ENCODE measurements at places on chromosomes 3 and 15. TPM values are rescaled to one million over a fixed set of nuclear protein-coding genes. Genes with fewer than 3 reads are reported as not detected.

Gene GABRB3
- total RNA-seq: not detected

Gene MYZAP
- total RNA-seq: 0.11 TPM

Gene SLC15A2
- 0.53 TPM for total RNA-seq

Gene TTLL3
- total RNA-seq: 47.5 TPM

Gene OCA2
- not detected for total RNA-seq

Gene SKIC8
- total RNA-seq: 52.6 TPM

Gene FAM81A
- 0.57 TPM for total RNA-seq

Gene EIF1B
- total RNA-seq: 35.1 TPM

Gene TFG
- 61.4 TPM for total RNA-seq

Gene P2RY13
- not detected for total RNA-seq

Gene CYP1A2
- not detected for total RNA-seq

Gene MYO5A
- 22.5 TPM for total RNA-seq

Gene RHCG
- not detected for total RNA-seq

Gene LRTM1
- total RNA-seq: not detected

Gene SLITRK3
- total RNA-seq: not detected

Gene SNUPN
- total RNA-seq: 37.4 TPM

Gene TXNRD3
- total RNA-seq: 3.5 TPM

Gene C3orf70
- total RNA-seq: not detected

GRCh38 chr3:125695688-125696087 is 100.4 kb upstream of the OSBPL11 start:
- DNase-seq: no peak

GRCh38 chr3:140717921-140718320 is 40.1 kb downstream of the TRIM42 start:
- DNase-seq: no peak

DNA sequence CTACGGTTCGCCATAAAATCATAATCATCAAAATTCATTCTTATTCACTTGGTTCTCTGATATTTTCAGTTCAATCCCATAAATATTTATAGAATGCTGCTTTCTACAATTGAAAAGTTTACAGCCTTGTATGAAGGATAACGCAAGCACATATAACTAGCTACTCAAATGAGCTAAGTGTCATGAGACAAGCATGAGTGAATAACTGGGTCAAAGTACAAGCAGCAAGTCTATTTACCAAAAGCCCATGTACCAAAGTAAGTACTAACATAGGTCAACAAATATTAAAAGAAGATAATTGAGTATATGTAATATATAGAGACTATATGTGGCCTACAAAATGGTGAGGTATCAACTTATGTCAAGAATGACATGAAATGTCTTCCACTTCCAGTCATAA is 596.6 kb downstream of the GBE1 start:
- DNase-seq: no peak

GRCh38 chr15:73844356-73844755 is 29.0 kb upstream of the TBC1D21 start:
- DNase-seq: no peak

DNA sequence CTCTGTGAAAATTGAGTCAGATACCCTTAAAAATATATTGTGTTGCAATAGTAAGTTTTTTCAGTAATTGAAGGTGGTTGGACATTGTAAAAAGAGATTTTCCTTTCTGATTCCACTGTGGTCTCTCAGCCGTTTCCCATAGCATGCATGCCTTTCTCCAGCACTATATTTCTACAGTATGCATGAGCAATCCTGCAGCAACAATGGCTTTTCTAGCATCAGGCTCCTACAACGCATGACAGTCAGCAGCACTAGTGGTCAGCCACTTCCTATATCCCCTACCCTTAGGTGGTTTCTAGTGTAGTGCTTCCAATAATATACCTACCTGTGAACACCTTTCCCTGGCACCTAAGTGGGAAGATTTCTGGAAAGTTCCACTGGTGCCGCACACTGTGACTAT is 55.4 kb upstream of the SNRPN start:
- DNase-seq: no peak

GRCh38 chr15:72156928-72157327 is 38.7 kb downstream of the SENP8 start:
- DNase-seq: no peak

GRCh38 chr3:64083575-64083974 is 60.3 kb upstream of the PSMD6 start:
- no peak for DNase-seq

GRCh38 chr15:71312731-71313460 is 197.6 kb downstream of the THSD4 start:
- DNase-seq: no peak

GRCh38 chr3:52321481-52321880 is 5.4 kb downstream of the DNAH1 start:
- DNase-seq: no peak

DNA sequence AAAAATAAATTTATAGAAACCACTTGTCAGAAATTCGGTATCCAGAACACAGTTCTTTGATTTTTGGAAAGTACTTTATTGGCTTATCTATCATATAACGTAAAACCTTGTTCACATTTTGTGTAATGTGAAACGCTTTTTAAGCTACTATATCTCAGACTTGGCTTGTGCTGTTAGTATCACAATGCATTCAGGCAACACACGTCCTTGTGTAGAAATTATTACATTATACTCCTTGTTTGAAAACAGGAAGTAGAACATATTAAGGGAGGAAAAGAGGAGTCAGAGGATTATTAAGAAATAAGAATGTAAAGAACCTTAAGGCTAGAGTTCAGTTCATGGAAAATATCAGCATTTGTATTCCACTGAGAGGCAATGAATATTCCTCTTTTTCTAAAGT is 1.6 kb downstream of the DNAJC13 start:
- no peak for DNase-seq

- no peak for DNase-seq
Observed at GRCh38 chr15:66404532-66404931, 17.8 kb downstream of the MAP2K1 start.

- no peak for DNase-seq
Observed at GRCh38 chr15:61839546-61839945, 220.7 kb downstream of the VPS13C start.

- DNase-seq: no peak
Observed at GRCh38 chr3:100893590-100893989, 99.6 kb downstream of the ABI3BP start.

GRCh38 chr3:174387736-174388135 is 471.4 kb upstream of the NAALADL2 start:
- DNase-seq: no peak

DNA sequence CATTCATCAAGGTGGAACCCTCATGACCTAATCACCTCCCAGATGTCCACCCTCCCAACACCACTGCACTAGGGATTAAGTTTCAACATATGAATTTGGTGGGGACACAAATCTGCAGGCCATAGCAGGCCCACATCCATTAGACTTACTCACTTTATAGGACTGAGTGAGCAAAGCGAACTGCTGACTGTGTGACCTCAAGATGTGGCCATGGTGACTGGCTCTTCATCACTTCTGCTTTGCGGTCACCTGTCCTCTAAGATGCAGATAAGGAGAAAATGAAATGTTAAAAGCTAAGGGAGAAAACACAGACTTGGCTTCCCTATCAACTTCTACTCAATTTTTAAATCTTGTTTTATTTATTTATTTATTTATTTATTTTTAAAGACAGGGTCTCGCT is 14.5 kb upstream of the DCP1A start:
- DNase-seq: no peak

DNA sequence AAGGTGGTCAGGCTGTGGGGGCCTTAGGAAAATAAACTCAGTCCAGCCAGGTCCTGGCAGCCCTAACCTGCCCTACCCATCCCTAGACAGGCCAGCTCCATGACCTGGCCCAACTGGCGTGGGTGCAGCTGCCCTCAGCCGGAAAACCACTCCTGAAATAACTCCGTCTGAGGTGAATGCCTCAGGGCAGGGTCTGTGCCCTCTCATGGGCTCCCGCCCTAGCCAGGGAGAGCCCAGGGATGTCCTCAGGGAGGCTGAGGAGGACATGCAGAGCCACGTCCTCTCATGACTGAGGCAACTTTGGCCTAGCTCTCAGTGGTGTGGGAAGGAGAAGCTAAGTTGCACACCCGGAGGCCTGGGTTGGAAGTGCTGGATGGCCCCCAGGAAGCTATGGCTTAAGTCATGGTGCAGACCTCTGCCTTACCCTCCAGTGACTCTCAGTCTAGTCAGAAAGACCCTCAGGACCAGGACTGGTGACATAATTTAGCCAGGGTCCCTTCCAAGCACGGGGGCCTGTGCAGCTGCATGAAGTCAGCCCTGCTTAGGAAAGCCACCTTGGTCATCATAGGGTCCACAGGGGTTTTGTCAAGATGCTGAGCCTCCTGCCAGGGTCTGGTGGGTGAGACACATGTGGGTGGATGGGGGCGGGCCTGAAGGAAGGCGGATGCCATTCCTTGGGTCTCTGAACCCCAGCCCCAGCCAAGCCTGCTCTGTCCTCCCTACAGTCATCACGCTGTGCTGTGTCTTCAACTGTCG is 7.4 kb downstream of the TMIE start:
- peak; percentile 2 for DNase-seq

DNA sequence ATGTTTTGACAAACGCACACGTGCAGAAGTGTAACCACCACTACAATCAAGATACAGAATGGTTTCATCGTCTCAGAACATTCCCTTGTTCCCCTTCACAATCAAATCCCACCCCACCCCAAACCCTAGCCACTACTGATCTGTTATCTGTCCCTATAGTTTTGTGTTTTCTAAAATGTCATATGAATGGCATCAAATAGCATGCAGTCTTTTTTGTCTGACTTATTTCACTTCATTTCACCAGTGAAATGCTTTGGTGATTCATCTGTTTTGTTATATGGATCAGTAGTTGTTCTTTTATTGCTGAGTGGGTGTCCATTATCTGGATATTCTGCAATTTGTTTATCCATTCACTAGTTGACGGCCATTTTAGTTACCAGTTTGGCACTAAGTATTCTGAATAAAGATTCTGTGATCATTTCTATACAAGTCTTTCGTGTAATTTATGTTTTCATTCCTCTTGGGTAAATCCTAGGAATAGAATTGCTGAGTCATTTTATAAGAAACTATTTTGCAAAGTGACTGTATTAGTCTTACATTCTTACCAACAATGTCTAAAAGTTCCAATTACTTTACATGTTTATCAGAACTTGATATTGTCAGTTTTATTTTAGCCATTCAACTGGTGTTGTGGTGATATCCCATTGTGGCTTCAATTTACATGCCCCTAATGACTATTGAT is 232.8 kb downstream of the CLSTN2 start:
- DNase-seq: no peak

DNA sequence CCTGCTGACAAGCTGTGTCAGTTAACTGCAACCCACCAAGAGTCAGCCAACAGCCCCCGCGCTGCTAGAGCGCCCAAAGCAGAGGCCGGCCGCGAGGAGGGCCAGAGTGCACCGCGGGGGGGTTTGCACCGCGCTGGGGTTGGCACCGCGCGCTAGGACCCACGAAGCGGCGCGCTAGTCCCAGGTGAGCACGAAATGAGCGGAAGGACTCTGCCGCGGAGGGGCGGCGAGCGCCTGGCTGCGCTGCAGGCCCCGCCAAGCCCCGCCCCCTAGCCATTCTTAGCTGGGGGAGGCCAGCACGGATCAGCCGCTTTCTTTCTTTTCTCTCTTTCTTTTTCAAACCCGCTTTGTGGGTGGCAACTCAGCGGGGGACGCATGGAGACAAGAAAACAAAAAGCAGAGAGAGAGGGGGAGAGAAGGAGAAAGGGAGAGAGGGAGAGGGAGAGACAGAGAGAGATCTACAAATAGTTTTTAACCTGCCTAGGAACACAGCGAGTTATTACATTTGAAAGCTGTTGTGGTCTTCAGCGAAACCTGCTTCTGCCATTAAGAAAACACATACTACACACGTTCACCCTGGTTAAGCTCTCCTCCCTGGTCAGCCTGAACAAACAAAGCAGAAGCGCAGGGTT is 6.9 kb upstream of the FOXB1 start:
- DNase-seq: peak; percentile 84

DNA sequence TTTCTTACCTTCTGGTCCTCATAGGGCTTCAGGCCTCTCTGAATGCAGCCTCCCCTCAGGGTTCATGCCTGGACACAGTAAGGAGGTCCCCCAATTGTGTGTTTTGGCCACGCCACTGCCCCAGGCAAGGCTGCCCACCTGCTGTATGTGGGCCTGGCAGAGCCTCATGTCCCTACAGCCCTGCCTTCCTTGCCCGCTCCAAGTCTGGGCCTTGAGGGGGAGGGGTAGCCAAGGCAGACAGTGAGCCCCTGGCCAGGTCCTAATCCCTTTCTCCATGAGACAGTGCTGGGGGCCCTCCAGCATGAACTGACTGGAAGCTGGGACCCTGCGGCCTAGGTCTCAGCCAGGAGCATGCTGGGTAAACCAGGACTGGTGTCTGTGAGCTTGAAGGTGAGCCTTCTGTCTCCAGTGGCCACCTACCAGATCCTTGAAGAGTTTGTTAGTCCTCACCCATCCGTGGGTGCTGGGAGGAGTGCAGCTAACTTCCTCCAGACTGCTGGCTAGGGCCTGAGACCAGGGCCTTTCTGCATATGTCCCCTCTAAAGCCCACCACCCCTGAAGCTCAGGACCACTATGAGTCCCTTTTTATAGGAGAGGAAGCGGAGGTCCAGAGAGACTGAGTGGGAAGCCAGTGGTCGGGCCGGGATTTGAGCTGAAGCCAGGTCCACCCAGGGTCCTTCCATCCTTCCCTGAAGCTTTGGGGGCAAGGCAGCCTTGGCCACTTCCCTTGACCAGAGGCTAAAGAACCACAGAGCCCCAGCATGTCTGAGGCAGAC is 8.7 kb downstream of the ZBTB47 start:
- DNase-seq: no peak

DNA sequence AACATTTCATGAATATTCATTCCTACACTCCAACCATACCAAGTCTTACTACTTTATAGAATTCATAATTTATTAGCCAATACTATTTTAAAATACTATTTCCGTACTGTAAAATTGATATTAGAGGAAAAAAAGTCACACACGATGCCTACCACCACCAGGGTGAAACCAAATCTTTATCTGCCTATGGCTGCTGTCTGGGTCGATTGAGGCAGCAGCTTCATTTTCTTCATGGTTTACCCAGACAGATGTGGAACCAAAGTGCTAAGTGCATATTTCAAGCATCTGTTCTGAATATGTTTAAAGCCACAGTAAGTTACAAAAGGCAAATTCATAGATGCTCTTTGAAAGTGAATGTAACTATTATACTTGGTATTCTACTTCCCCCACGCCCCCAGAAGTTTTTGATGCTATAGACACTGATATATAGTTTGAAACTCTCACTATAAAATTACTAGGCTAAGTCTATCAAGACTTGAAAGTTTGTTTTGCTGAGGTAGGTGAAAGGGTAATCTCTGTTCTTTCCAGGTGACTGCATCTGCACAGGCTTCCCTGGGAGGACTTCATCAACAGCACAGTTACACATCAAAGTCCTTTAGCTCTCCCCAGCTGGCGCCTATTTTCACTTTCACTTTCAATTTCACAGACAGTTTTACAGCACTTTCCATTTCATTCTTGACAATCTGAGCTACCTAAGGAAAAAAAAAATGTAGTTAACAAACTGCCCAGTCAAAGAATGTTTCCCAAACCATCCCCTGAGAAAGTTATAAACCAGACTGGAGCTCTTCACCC is 113.9 kb downstream of the POLQ start:
- DNase-seq: peak; percentile 56
